CD4-positive, alpha-beta T cell treated with Interleukin-15 for 1 hour (primary cell): ENCODE measurements at places on chromosomes 7 and 10.

- DNase-seq = no peak
These were observed 22.2 kb upstream of the AASS start for GRCh38 chr7:122166275-122166674.

DNA sequence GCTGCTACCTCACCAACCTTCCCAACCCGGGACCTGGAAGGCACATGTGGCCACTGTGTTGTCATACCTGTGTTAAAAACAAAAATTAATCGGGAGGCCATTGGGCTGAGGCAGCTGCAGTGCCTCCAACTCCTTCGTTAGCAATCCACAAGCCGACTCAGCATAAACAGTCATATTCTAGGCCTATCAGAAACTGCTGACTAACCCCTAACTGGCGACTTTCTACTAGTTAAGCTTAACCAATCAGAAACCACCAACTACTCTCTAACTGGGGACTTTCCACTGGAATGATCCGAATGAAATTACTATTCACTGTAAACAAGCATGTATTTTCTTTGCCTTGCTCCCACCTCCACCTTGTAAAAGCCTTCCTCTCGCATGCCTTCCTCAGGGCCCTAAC lies 14.1 kb upstream of the TMEM72 start:
- DNase-seq = no peak

DNA sequence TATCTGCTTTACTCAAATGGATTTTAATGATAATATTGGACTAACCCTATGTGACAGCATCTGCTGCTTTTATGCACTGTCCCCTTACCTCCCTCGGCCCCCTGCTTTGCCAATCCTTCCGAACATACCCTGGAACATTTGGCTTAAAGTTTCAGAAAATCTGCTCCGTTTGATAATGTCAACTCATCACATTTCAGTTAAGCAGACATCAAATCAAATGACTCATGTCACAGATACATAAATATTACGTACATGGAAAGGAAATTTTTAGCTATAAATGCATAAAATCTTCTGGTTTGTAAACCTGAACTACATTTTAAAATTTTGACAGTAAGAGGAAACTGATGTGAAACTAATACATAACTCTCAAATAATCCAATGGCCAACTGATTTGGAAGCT lies 98.2 kb downstream of the CNTNAP2 start:
- no peak for DNase-seq

- no peak for DNase-seq
These were observed 8.2 kb upstream of the NDST2 start for GRCh38 chr10:73819513-73820093.

GRCh38 chr10:48285710-48286109 lies 11.2 kb upstream of the FRMPD2 start:
- no peak for DNase-seq

- DNase-seq = no peak
These were observed 197.9 kb downstream of the ARHGAP12 start for GRCh38 chr10:31730776-31731175.

DNA sequence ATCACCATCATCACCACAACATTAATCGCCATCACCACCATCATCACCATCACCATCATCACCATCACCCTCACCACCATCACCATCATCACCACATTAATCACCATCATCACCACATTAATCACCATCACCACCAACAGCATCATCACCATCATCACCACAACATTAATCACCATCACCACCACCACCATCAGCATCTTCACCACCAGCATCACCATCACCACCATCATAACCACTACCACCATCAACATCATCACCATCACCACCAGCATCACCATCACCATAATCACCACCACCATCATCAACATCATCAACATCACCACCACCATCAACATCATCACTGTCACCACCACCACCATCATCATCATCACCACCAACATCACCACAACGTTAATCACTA lies 124.6 kb downstream of the WDFY4 start:
- no peak for DNase-seq

GRCh38 chr10:78576276-78576675 lies 492.5 kb upstream of the ZMIZ1 start:
- DNase-seq = no peak

GRCh38 chr7:50994753-50995319 lies 212.1 kb upstream of the GRB10 start:
- DNase-seq = no peak

DNA sequence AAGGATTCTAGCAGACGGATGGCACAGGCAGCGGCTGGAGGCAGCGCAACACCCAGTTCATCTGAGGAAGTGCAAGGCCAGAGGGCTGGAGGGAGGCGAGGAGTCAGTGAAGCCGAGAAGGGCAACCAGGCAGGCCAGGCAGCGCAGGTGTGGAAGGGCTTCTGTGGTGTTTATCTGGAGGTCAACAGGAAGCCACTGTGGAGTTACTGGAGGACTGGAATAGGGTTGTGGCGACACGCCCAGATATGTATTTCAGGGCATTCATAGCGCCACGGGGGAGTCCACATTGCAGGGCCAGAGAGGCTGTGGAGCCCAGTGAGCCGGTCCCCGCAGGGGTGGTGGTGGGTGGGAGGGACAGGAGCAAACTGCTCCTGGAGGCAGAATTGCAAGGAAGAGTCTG lies 150.6 kb downstream of the CDH23 start:
- DNase-seq = no peak

- no peak for DNase-seq
These were observed 99.6 kb downstream of the LHPP start for GRCh38 chr10:124561206-124561605.

- DNase-seq = no peak
These were observed 126.9 kb downstream of the SDK1 start for GRCh38 chr7:3427957-3428356.

DNA sequence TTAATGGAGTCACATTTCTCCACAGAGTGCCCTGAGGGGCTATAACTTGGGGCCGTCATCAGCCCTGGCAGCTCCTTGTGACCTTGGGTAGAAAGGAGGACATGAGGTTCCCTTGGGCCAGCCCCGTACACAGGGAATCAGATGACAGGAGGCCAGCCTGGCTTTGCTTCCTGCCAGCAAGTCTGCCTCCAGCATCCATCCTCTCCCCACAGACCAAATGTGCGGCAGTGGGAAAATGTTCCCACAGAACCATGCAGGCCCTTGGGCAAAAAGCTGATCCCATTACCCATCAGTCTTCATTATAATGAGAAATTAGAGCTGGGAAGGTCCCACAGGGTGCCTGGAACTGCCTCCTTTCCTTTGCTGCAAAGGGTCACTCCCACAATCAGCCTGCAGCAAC lies 908.3 kb downstream of the GRID1 start:
- DNase-seq = no peak

- no peak for DNase-seq
These were observed 217.2 kb downstream of the REEP3 start for GRCh38 chr10:63738410-63738809.

GRCh38 chr7:17822547-17823173 lies 117.6 kb downstream of the SNX13 start:
- DNase-seq = no peak

DNA sequence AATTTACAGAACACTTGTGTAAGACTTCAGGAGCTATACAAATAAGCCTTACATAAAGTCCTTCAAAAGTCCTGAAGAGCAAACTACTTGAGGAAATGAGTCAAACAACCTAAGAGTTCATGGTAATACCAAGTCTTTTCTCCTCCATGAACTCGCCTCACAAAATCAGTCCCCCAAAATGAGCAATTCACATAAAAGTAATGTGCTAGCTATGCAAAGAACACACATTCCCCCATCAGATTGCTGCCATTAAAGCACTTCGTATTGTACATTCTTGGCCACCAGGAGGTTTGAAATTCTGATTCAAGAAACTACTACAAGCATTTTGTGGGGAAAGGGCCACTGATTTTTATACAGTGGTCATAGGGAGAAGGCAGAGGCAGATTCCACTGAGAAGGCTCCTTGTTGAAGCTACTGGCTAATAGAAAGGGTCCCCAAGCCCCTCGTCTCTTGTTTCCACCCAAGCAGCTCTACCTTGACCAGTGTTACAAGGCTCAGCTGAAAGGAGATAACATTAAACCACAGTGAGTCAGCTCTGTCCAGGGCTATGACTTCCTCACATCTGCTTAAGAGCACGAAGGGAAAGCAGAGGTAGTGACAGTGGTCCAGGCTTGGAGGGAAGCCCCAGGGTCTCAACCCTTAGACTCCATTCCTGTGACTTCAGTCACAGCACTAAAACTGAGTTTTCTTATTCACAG lies 115.2 kb upstream of the CDK1 start:
- no peak for DNase-seq

GRCh38 chr10:43122826-43123225 lies 15.4 kb upstream of the CSGALNACT2 start:
- no peak for DNase-seq

- no peak for DNase-seq
These were observed 6.3 kb downstream of the RAPGEF5 start for GRCh38 chr7:22350466-22351328.

DNA sequence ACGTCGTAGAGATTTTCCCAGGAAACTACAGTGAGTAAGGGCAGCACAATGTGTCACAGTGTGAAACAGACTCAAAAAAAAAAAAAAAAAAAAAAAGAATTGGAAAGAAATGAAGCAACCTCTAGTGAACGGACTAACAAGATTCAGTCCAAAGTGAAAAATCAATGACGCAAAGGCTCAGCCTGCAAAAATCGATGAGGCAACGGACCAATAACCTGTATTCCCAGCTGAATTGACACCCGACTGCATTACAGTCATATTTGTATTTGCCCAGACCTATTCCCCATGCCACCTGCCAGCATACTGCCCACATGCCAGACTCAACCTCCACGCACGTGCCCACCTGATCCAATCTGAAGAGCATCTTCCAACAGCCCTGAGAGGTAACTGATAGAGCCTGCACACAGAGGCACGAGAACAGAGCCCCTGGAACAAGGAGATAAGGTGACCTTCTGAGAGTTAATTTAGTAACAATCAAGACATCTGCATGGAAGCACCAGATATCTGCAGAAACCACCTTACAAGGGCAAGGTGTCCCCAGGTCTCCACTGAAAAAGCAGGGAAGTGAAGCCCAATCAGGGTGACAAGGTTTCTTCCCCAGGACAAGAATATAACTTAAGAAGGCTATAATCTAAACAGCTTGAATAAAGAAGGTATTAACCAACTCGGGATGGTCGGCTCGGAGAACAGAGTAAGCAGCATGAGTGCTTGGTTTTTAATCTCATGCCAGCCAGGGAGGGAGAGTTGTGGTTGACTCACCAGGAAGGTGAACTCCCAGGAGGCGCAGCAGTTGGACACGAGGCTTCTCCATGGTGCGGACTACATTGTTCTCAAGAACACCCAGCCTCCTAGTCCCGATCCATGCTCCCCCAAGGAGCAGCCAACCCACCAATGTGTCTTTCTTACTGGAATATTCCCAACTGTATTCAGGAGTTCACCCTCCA lies 48.5 kb downstream of the PLXNA4 start:
- DNase-seq = no peak

DNA sequence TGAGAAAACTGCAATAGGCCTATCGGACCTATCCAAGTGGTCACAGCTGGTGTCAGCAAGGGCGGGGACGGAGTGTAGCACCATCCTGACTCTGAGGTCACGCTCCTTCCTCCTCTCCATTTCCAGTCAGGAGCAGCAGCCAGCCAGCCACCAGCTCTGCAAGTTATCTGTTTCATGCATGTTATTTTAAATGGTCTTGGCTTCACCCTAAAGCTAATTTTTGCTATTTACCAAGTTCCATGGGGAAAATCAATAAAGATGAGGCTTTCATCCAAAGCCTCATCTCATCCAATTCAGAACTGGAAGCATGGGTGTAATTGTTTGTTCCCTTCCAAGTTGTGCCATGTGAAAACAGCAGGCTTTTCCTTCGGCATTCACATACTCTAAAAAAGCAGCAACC lies 49.3 kb downstream of the ICA1 start:
- no peak for DNase-seq

GRCh38 chr10:114932945-114933344 lies 5.0 kb upstream of the TRUB1 start:
- no peak for DNase-seq

GRCh38 chr10:89813546-89813945 lies 112.2 kb downstream of the KIF20B start:
- DNase-seq = no peak

DNA sequence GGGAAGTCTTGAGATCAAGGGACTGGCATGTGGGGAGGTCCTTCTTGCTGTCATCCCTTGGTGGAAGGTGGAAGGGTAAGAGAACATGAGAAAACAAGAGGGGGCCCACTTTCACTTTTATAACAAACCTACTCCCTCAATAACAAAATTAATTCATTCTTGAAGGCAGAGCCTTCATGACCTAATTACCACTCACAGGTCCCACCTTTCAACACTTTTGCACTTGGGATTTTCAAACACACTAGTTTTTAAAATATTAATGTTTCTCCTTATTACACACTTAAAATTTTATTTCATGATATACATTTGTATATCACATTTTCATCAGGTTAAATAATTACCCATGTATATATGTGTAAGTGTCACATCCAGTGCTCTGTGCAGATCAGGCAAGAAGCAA lies 2.0 kb downstream of the ST7 start:
- no peak for DNase-seq

DNA sequence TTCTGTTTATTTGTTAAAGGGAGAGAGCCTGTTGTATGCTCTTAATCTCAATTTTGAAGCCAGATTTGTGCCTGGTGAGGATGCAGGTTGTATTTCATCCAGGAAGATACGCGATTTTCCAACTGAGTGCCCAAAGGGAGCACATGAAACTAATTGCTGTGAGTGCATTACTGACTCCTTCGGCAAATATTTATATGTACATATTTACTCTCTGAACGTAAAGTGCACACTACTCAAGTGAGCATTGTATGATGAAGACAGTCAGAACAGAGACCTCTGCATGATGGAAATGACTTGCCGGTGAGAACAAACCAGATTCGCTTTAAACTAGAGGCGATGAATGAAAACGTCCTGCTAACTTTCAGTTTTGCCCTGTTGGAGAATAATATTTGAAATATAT lies 130.1 kb downstream of the MALRD1 start:
- no peak for DNase-seq

- DNase-seq = no peak
These were observed 1.8 kb downstream of the A1CF start for GRCh38 chr10:50883629-50884028.

DNA sequence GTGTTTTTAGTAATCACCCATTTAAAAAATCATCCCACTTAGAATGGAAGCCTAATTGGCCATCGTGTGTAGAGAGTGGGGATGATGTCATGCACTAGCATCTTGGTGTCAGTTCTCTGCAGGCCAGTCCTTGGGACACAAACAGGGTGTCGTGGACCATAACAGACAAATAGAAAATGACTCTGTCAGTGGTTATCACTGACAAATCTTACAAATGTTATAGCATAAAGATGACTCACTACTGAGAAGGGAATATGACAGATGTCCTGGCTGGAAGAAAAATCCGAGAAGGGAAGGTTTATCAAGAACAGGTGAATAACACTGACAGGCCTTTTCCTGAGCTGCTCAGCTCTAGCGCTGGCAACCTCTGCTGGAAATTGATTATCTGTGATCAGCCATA lies 10.6 kb downstream of the CABCOCO1 start:
- no peak for DNase-seq

DNA sequence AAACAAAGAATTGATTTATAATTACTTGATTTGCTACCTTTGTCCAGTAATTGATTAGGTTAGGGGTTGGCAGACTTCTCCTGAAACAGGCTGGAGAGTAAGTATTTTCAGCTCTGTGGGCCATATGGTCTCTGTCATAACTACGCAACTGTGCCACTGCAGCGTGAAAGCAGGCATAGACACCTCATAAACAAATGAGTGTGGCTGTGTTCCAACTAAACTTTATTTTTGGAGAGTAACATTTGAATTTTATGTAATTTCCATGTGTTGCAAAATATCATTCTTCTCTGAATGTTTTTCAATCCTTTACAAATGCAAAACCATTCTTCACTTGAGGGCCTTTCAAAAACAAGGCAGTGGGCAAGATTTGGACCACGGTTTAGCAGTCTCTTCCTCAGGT lies 76.9 kb downstream of the GALNT17 start:
- DNase-seq = no peak
